ENCODE measurements at places on chromosomes 16 and 17.

- DNase-seq: peak; percentile 25
Measured at GRCh38 chr16:85475233-85475632, 137.9 kb upstream of the GSE1 start.

DNA sequence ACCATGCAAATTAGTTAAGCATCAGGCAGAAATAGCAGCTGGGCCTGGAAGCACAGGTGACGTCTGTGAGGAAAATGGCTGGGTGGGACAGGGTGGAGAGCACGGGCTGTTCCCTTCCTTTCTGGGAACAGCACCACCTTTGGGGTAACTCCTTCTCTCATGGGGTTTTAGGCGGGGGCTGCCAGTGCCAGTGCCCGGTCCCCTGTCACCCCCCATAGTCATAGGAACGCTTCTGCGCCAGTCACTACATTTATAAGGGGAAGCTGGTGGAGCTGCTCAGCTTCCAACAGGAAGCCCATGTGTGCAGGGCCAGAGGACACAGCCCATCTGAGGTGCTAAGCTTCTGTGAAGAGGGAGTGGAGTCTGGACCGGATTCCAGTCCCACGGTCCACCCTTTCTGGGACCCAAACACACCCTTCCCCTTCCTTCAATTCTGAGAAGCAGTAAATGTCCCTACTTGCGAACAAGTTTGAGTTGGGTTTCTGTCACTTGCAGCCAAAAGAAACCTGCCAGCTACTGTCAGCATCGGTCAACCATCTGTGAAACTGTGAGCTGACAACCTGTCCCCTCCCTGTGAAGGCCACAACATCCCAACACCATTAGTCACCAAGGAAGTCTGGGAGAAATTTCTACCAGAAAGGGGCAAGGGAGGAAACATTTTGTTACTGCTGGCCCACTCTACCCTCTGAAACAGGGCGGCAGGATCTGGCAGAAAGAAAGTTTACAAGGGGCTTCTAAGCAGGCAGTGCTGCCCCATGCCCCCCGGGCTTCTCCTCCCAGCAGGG, 86.0 kb upstream of the AMZ2 start:
- peak; percentile 16 for DNase-seq

- no peak for DNase-seq
Measured at GRCh38 chr17:7403727-7403976, 245 bp downstream of the TMEM256 start.

DNA sequence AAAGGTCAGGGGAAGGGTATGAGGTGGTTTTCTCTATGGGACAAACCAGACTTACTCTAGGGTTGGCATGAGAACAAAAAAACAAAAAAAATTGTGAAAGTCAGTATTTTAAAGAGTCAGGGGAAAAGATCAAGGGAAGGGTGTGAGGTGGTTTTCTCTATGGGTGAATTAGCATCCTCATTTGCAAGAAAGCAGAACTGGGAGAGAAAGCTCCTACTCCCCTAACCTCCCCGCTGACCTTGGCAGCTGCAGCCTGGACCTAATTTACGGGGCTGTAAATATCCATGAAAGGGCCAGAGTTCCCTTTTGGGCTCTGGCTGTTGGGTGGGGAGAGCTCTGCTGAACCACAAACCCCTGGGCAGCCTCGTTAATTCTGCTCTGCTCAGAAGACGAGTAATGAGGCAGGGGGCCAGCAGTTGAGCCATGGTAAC, 10.6 kb downstream of the RHBDL3 start:
- no peak for DNase-seq

DNA sequence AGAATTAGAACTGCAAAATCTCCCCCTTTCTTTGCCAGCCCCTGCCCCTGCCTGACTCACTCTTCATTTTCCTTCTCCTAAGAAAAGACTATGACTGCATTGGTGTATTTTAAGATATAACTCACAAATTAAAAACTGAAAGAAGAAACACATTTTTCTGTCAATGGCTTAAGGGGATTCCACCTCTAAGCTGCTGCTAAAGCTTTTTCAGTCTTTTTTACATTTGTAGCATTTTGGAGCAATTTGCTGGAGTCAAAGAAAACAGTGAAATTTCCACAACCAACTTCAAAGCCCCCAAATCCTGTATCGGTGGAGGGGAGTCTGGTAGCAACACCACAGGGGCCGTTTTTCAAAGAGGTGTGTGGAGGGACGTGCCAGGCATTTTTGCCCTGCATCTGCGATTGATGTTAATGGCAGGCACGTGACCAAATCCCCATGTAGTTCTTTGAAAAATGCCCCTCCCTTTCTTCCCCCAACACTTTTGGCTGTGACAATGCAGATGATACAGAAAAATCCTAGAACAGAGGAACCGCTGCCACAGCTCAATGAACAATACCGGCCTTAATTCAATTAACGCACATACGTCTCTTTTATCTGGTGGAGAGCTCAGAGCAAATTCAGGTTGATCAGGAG, 28.5 kb downstream of the MAF start:
- DNase-seq: no peak

GRCh38 chr17:5952518-5952917, 117.7 kb upstream of the WSCD1 start:
- no peak for DNase-seq

DNA sequence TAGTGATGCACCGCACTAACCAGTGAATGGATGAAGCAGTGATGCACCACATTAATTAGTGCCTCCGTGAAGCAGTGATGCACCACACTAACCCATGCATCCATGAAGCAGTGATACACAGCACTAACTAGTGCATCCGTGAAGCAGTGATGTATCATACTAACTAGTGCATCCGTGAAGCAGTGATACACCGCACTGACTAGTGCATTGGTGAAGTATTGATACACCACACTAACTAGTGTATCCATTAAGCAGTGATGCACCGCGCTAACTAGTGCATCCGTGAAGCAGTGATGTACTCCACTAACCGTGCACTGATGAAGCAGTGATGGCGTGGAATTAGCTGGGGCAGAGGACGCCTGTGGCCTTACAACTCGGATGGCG, 80.6 kb upstream of the NKD1 start:
- DNase-seq: no peak

GRCh38 chr17:61260071-61260797, 139.4 kb upstream of the TBX2 start:
- DNase-seq: no peak

- DNase-seq: no peak
Measured at GRCh38 chr16:11672206-11673090, 4.2 kb downstream of the SNN start.

GRCh38 chr17:28368915-28369683, 1.0 kb downstream of the VTN start:
- DNase-seq: no peak

GRCh38 chr16:83095941-83096692, 469.3 kb downstream of the CDH13 start:
- peak; percentile 51 for DNase-seq

GRCh38 chr17:41653892-41654677, 29.7 kb upstream of the KRT17 start:
- no peak for DNase-seq

DNA sequence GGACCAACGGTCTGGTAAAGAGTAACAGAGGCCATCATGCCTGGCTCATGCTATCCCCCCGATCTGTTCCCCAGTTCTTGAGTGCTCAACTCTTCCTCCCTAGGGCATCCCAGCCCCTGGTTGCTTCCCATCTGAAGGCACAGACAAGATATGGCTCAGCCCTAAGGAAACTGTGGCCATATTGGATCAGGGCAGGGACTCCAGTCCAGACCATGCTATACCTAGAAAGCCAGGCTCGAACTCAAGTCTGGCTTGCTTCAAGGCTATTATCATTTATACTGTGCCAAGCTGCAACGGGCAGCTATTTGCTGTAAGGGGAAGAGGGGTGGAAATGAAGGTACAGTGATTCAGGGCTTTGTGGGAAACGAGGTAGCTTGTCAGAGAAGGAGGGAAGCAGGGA, 2.8 kb downstream of the UBTF start:
- no peak for DNase-seq

GRCh38 chr16:59950431-59950830, 1216.3 kb upstream of the GOT2 start:
- DNase-seq: no peak

GRCh38 chr16:1363501-1364041, 11.8 kb downstream of the GNPTG start:
- DNase-seq: peak; percentile 67

- DNase-seq: peak; percentile 85
Measured at GRCh38 chr17:7560172-7561027, 1.3 kb upstream of the SENP3 start.

All from GM23248 (cell line).